Uterine smooth muscle cell (primary cell): ENCODE measurements at places on chromosomes 16 and 17. TPM values are rescaled to one million over a fixed set of nuclear protein-coding genes. Genes with fewer than 3 reads are reported as not detected.

SLC6A2 gene
- not detected in 2 replicates for total RNA-seq

TMEM88 gene
- 0.22 and 0.50 TPM in 2 replicates for total RNA-seq

SOST gene
- total RNA-seq = not detected in 2 replicates

GID4 gene
- total RNA-seq = 5.1 and 9.0 TPM in 2 replicates

CACNB1 gene
- 7.1 and 12.1 TPM in 2 replicates for total RNA-seq

LGALS9C gene
- total RNA-seq = not detected in 2 replicates

VKORC1 gene
- total RNA-seq = 98.5 and 142 TPM in 2 replicates

ADAP2 gene
- 1.1 and 3.0 TPM in 2 replicates for total RNA-seq

GSDMA gene
- not detected in 2 replicates for total RNA-seq

CALB2 gene
- total RNA-seq = 0.22 and 0.50 TPM in 2 replicates

GCGR gene
- total RNA-seq = not detected in 2 replicates

SPPL2C gene
- total RNA-seq = under 0.01 TPM in 1 of 2 replicates, not detected in the other

HBQ1 gene
- 0.44 TPM in 1 of 2 replicates, not detected in the other for total RNA-seq

TMEM235 gene
- total RNA-seq = not detected in 2 replicates

TLCD2 gene
- total RNA-seq = 2.3 and 4.6 TPM in 2 replicates

CDH5 gene
- total RNA-seq = 0.33 and 0.50 TPM in 2 replicates

LRRC75A gene
- total RNA-seq = 3.3 and 4.7 TPM in 2 replicates

NPIPA3 gene
- 0.12 and 1.00 TPM in 2 replicates for total RNA-seq

C16orf90 gene
- total RNA-seq = not detected in 2 replicates

KRTAP4-5 gene
- not detected in 2 replicates for total RNA-seq

TRPV3 gene
- 1.00 and 1.5 TPM in 2 replicates for total RNA-seq

VMO1 gene
- 0.11 and 0.12 TPM in 2 replicates for total RNA-seq

PITPNC1 gene
- total RNA-seq = 16.7 and 53.1 TPM in 2 replicates

SDR42E2 gene
- not detected in 2 replicates for total RNA-seq

PSMD12 gene
- 28.6 and 45.0 TPM in 2 replicates for total RNA-seq

KIF18B gene
- 1.7 and 8.9 TPM in 2 replicates for total RNA-seq

TMEM114 gene
- total RNA-seq = not detected in 2 replicates

CCL14 gene
- not detected in 2 replicates for total RNA-seq

ALOX12B gene
- total RNA-seq = not detected in 2 replicates

UNC45B gene
- not detected in 2 replicates for total RNA-seq

NPTX1 gene
- total RNA-seq = 1.5 and 4.9 TPM in 2 replicates

HYDIN gene
- total RNA-seq = 0.33 and 1.00 TPM in 2 replicates

VAT1L gene
- total RNA-seq = 18.7 TPM in 2 replicates

MFSD6L gene
- total RNA-seq = not detected in 2 replicates

HIRIP3 gene
- total RNA-seq = 9.0 and 15.5 TPM in 2 replicates

SPAG5 gene
- 30.0 and 101 TPM in 2 replicates for total RNA-seq

HOXB4 gene
- total RNA-seq = 1.00 and 1.1 TPM in 2 replicates

EFCAB5 gene
- total RNA-seq = 0.22 and 0.37 TPM in 2 replicates

NLK gene
- total RNA-seq = 13.7 and 18.7 TPM in 2 replicates

ABCA10 gene
- 0.44 and 1.00 TPM in 2 replicates for total RNA-seq

ZNF23 gene
- total RNA-seq = 14.2 and 17.2 TPM in 2 replicates

VTN gene
- 0.11 and 0.12 TPM in 2 replicates for total RNA-seq

BCKDK gene
- total RNA-seq = 16.9 and 18.6 TPM in 2 replicates

MPV17L gene
- 0.12 and 0.33 TPM in 2 replicates for total RNA-seq

CES5A gene
- not detected in 2 replicates for total RNA-seq

PKMYT1 gene
- 3.5 and 16.8 TPM in 2 replicates for total RNA-seq

GAST gene
- total RNA-seq = not detected in 2 replicates

HCRT gene
- total RNA-seq = not detected in 2 replicates

HP gene
- 0.11 TPM in 1 of 2 replicates, not detected in the other for total RNA-seq

MAP2K6 gene
- 0.87 and 1.2 TPM in 2 replicates for total RNA-seq

RNF151 gene
- not detected in 2 replicates for total RNA-seq

IRX3 gene
- 0.12 and 0.22 TPM in 2 replicates for total RNA-seq
